ENCODE measurements at places on chromosomes 6 and 20. TPM values are rescaled to one million over a fixed set of nuclear protein-coding genes. Genes with fewer than 3 reads are reported as not detected.

POU5F1 gene
- 4.5 TPM for polyA plus RNA-seq

GLP1R gene
- polyA plus RNA-seq, result 1.1 TPM

HLA-DMB gene
- polyA plus RNA-seq, result 65.9 TPM

C6orf118 gene
- 9.1 TPM for polyA plus RNA-seq

KIF13A gene
- polyA plus RNA-seq, result 34.1 TPM

DZANK1 gene
- polyA plus RNA-seq, result 7.2 TPM

KCNK5 gene
- polyA plus RNA-seq, result 10.7 TPM

HLA-DQA1 gene
- polyA plus RNA-seq, result 7.9 TPM

GABRR1 gene
- 2.9 TPM for polyA plus RNA-seq

TMEM151B gene
- 0.59 TPM for polyA plus RNA-seq

All from renal cortex interstitium (tissue), 15 donors.